Cardiac muscle cell (in vitro differentiated cells and primary cell): ENCODE measurements at places on chromosomes 2 and 18. TPM values are rescaled to one million over a fixed set of nuclear protein-coding genes. Genes with fewer than 3 reads are reported as not detected.

DNA sequence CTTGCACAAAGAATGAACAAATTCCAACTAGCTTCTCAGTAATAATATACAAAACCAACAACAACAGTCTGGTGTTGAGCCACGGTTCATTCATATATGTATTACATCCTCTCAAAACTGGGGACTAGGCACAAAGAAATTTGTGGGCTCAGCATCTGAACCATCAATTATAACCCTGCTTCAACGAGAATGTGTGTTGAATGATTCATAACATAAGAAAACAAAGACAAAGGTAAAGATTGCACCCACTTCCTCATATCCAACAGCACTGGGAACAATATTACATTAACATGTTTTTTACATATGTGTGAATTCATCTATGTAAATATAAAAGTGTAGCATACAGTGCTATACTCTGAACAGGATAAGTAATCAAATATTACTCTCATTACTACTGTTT lies 144.8 kb downstream of the CDH2 start:
- H3K4me1 ChIP-seq: peaks cover 50% of the 10 kb centered on the region
- no peak overlapping the region for H3K27ac ChIP-seq
- H3K27me3 ChIP-seq: no peaks in the 10 kb centered on the region
- H3K36me3 ChIP-seq: no peaks in the 10 kb centered on the region

- DNase-seq: no peak
- H3K27me3 ChIP-seq: no peaks in the 10 kb centered on the region
- no peak overlapping the region for H3K27ac ChIP-seq
Measured at GRCh38 chr2:65918760-65919187, 486.4 kb upstream of the SPRED2 start.

- DNase-seq: peak; percentile 29
- H3K36me3 ChIP-seq: peaks cover 17% of the 10 kb centered on the region
- no peak overlapping the region for H3K27ac ChIP-seq
- no peaks in the 10 kb centered on the region for H3K27me3 ChIP-seq
- H3K4me3 ChIP-seq: no peak overlapping the region
Measured at GRCh38 chr2:10654069-10654468, 35.7 kb downstream of the NOL10 start.

DNA sequence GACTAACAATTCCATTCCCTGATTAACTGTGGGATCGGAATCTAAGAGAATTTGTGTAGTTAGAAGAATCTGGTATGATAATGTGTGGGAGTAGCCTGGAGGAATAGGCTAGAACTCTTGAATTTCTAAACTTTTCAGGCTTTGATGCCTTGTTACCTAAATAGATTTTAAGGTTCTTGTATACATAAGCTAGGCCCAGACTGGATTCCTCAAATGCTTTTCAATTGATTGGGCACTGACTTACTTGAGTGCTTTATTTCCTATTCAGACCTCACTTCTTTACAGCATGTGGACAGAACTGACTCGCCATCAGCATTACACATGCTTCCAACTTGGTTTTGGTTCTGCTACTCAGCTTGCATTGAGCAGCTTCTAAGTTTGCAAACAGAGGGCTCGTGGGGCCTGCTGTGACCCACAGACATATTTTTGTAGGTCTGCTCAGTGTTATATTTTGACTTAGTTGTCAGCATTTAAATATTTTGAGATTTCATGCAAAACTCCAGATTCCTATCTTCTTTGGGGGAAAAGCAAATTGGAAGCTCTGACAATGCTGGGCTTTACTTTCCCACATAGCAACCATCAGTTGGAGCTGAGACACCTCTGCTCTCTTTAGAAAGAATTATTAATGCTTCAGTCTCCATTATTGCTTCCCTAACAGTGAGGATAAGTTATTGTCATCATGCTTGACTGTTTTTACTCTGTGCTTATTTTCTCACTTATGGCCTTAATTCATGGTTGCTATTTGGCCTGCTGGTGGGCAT lies 5.7 kb downstream of the PARD3B start:
- H3K4me3 ChIP-seq: no peak overlapping the region
- DNase-seq: peak; percentile 15
- no peaks in the 10 kb centered on the region for H3K36me3 ChIP-seq

DNA sequence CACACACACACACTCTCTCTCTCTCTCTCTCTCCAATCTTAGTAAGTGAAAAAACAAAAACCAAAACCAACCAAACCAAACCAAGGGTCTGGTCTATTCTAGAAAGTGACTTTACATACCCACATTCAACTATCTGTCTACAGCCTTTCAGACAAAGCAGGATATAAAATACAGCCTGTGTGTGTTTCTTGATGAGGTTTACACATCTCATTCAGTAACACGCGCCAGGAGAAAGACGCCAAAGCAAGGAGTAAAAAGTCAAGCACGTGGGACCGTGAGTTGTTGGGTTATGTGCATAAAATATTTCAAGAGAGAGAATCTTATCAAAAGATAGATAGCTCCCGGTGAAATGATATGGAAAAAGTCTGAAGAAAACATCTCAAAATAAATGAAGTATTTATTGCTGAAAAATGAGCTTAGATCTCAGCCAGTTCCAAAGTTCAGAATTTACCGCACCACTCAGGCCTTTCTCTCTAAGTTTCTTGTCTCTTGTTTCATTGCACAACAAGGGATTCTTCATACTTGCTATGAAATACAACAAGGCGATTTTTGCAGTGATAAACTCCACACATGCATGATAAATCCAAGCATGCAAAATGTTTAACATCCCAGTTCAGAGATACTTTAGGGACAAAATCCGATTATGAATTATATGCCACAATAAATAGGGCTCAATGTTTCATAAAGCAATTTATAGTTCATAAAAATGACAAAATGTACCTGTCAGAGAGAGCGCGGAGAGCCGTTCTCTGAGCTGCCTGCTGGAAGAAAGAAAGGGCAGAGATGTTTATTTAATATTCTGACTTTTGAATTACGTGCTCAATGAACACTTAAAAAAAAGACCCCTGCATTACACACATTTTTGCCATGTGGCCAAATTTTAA lies 159.3 kb upstream of the REV1 start:
- no peaks in the 10 kb centered on the region for H3K27me3 ChIP-seq
- no peak for DNase-seq
- H3K36me3 ChIP-seq: no peaks in the 10 kb centered on the region
- H3K27ac ChIP-seq: no peak overlapping the region
- H3K4me1 ChIP-seq: no peaks in the 10 kb centered on the region
- no peak overlapping the region for H3K4me3 ChIP-seq

DNA sequence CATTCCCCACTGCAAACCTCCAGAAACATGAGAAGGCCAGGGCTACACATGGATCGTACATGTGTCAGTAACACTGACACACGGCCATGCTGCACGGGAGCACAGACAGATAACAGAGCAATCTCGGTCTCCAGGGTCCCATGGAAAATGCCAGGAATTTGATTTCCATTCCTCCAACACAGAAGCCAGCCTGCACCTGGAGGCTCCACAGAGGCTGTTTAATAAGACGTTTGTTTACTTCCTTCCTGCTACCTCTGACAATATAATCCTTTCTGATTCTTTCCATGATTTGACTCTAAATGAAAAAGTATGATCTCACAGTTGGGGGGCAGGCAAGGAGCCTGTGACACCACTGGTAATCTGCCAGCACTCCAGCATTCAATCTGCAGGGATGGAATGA lies 210.9 kb upstream of the DDX18 start:
- H3K27ac ChIP-seq: no peak overlapping the region
- no peaks in the 10 kb centered on the region for H3K4me1 ChIP-seq
- DNase-seq: peak; percentile 32
- no peak overlapping the region for H3K4me3 ChIP-seq
- no peaks in the 10 kb centered on the region for H3K36me3 ChIP-seq

GRCh38 chr18:3703732-3704176 lies 253.8 kb downstream of the TGIF1 start:
- DNase-seq: peak; percentile 95
- peak overlapping the region; percentile 20 for H3K27ac ChIP-seq
- H3K4me3 ChIP-seq: no peak overlapping the region
- no peaks in the 10 kb centered on the region for H3K27me3 ChIP-seq
- H3K4me1 ChIP-seq: peaks cover 7% of the 10 kb centered on the region

DNA sequence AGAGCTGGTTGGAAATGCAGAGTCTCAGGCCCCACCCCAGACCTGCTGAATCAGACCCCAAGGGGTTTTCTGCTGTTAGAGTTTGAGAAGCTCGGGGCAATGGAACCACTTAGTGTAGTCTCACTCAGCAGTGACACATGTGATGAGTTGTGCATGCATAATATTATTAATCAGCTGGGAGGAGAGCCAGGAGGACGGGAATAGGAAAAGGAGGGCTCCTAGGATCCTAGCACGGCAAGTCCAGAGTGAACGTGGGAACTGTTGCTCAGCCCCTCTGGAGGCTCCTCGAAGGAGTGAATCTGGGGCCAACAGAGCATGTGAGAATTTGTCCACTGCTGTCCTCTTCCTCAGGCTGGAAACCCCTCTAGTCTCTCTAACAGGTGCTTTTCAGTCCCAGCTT lies 87.1 kb downstream of the HS1BP3 start:
- no peak overlapping the region for H3K4me3 ChIP-seq
- DNase-seq: no peak
- peaks cover 20% of the 10 kb centered on the region for H3K4me1 ChIP-seq
- H3K27me3 ChIP-seq: no peaks in the 10 kb centered on the region
- no peaks in the 10 kb centered on the region for H3K36me3 ChIP-seq

Gene LHCGR
- 0.51 TPM in 1 of 2 replicates, not detected in the other for polyA plus RNA-seq

DNA sequence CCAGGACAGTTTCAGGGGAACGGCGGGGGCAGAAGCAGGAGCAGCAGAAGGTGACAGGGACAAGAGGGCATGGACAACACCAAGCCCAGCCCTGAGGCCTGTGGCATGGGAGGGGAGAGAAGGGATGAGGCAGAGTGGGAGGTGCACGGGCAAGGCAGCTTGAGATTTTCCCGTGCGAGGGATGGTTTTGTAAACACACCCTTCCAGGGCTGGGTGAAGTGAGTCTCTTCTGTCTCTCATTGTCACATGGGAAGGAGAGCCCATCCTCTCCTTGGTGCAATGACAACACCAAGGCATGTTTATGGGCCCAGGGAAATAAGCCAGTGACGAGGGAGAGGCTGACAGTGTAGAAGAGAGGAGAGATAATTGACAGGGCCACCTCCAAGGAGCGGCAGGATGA lies 69.6 kb upstream of the RIOK3 start:
- no peaks in the 10 kb centered on the region for H3K36me3 ChIP-seq
- peaks cover 3% of the 10 kb centered on the region for H3K4me1 ChIP-seq
- DNase-seq: no peak
- H3K27ac ChIP-seq: no peak overlapping the region
- no peak overlapping the region for H3K4me3 ChIP-seq

DNA sequence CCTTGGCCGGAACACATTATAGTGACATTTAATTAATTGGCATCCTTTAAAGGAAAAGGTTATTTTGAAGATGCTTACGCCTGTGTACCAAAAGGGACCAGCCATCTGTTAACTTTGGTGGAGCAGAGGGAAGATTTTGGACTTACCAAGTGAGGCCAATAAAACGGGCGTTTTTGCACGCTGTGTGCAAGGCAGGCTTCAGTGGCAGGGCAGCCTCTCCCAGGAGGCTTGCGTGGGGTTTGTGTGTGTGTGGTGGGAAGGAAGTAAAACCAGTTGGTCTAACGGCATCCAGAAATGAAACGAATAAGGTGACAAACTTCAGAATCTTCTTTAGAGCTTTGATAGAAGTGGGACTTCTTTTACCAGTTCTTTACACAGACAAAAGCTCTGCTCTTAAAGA lies 191.7 kb downstream of the PRKCE start:
- no peak for DNase-seq
- peak overlapping the region; percentile 14 for H3K27ac ChIP-seq
- no peak overlapping the region for H3K4me3 ChIP-seq
- no peaks in the 10 kb centered on the region for H3K27me3 ChIP-seq
